Osteocyte (in vitro differentiated cells): ENCODE measurements at places on chromosomes 7 and 10. TPM values are rescaled to one million over a fixed set of nuclear protein-coding genes. Genes with fewer than 3 reads are reported as not detected.
A peak's percentile ranks its signal among the peaks of the same experiment; 100 is the strongest.

DNA sequence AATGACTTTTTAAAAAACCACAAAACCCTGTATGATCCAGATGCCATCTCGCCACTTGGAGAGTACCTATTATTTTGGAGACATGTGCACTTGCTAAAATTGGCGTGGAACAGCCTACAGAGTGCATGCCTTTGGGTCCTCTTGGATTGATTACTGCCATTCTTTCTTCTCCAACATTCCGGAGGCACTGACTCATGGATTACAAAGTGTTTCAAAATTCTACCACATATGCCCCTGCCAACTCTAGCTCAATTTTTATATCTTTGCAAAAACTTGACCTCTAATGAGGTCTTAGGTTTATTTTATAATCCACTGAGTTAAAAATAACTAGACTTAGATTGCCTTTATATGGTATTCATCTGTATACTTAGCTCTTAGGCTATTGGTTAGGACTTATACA is 55.8 kb upstream of the KIF5B start:
- H3K27me3 ChIP-seq: no peaks in the 10 kb centered on the region
- H3K4me3 ChIP-seq: no peak overlapping the region
- H3K36me3 ChIP-seq: no peaks in the 10 kb centered on the region
- DNase-seq: no peak

- H3K36me3 ChIP-seq: no peaks in the 10 kb centered on the region
- no peak overlapping the region for H3K4me3 ChIP-seq
- DNase-seq: no peak
- H3K4me1 ChIP-seq: no peaks in the 10 kb centered on the region
- peaks cover 48% of the 10 kb centered on the region for H3K27me3 ChIP-seq
- no peak overlapping the region for H3K27ac ChIP-seq
These were observed 248.8 kb upstream of the NEBL start for GRCh38 chr10:21145751-21146435.

DNA sequence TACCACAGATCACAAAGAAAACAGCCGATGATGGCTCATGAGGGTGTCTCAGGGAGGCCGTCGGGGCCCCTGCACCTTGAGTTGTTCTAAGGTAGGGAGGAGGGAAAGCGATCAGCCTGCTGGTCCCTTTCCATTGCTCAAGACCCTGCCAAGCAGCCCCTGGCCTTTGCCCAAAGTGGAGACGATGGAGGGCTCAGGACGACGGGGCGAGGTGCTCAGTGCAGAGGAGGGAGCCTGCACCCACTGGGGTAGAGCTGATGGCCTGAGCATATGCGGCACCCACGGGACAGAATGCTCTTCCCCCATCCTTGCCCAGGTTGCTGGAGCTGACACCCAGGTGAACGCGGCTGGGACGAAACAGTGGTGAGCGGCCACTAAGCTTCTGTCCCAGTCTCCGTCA is 58.3 kb upstream of the FAM20C start:
- peaks cover 4% of the 10 kb centered on the region for H3K4me1 ChIP-seq
- peaks cover 2% of the 10 kb centered on the region for H3K27me3 ChIP-seq
- H3K36me3 ChIP-seq: no peaks in the 10 kb centered on the region
- DNase-seq: no peak

GRCh38 chr7:73912223-73912622 is 51.3 kb downstream of the TMEM270 start:
- H3K27ac ChIP-seq: no peak overlapping the region
- DNase-seq: no peak
- peaks cover 9% of the 10 kb centered on the region for H3K27me3 ChIP-seq

- no peaks in the 10 kb centered on the region for H3K27me3 ChIP-seq
- peak overlapping the region; percentile 74 for H3K27ac ChIP-seq
- peaks cover 22% of the 10 kb centered on the region for H3K4me1 ChIP-seq
- peaks cover 16% of the 10 kb centered on the region for H3K36me3 ChIP-seq
- no peak overlapping the region for H3K4me3 ChIP-seq
These were observed 15.5 kb downstream of the CREB3L2 start for GRCh38 chr7:137986252-137987017.

GRCh38 chr10:114516356-114516755 is 112.1 kb upstream of the AFAP1L2 start:
- no peaks in the 10 kb centered on the region for H3K27me3 ChIP-seq
- H3K36me3 ChIP-seq: no peaks in the 10 kb centered on the region
- H3K4me1 ChIP-seq: peaks cover 14% of the 10 kb centered on the region
- H3K4me3 ChIP-seq: no peak overlapping the region
- DNase-seq: no peak
- no peak overlapping the region for H3K27ac ChIP-seq

- H3K4me1 ChIP-seq: peaks cover 4% of the 10 kb centered on the region
- peaks cover 9% of the 10 kb centered on the region for H3K36me3 ChIP-seq
- no peak for DNase-seq
- no peaks in the 10 kb centered on the region for H3K27me3 ChIP-seq
These were observed 31.9 kb downstream of the MICU1 start for GRCh38 chr10:72593963-72594362.

- H3K4me1 ChIP-seq: no peaks in the 10 kb centered on the region
- H3K27me3 ChIP-seq: no peaks in the 10 kb centered on the region
- no peak overlapping the region for H3K4me3 ChIP-seq
These were observed 1306.6 kb downstream of the XPNPEP1 start for GRCh38 chr10:108616559-108617285.

DNA sequence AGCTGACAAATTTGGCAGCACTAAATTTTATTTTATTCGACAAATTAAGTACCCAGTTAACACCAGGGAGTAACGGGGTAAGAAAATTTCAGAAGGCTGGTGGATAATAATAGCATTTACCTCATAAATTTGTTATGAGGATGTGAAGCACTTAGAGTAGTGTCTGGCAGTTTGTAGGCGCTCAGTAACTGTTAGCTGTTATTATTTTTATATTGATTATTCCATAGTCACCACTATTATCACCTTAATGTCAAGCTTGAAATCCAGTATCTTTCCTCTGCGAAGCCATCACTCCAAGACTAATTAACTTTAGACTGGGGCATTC is 563 bp upstream of the COA1 start:
- peaks cover 2% of the 10 kb centered on the region for H3K36me3 ChIP-seq
- peak overlapping the region; percentile 92 for H3K4me3 ChIP-seq
- no peak for DNase-seq
- H3K27me3 ChIP-seq: peaks cover 30% of the 10 kb centered on the region
- peaks cover 34% of the 10 kb centered on the region for H3K4me1 ChIP-seq

The OR13A1 gene
- total RNA-seq: not detected in 2 replicates

The SLC18A2 gene
- total RNA-seq: not detected in 2 replicates

The TBX20 gene
- total RNA-seq: not detected in 2 replicates

The HOXA10 gene
- total RNA-seq: not detected in 2 replicates

The KLF14 gene
- not detected in 2 replicates for total RNA-seq

The AEBP1 gene
- total RNA-seq: 781 and 794 TPM in 2 replicates

The DPYSL4 gene
- total RNA-seq: 33.8 and 34.7 TPM in 2 replicates

The URGCP gene
- total RNA-seq: 28.5 and 29.4 TPM in 2 replicates

The YWHAG gene
- total RNA-seq: 151 and 154 TPM in 2 replicates
